ENCODE measurements at places on chromosomes 12 and 14. TPM values are rescaled to one million over a fixed set of nuclear protein-coding genes. Genes with fewer than 3 reads are reported as not detected.

The CLEC6A gene
- not detected for total RNA-seq

The TESPA1 gene
- 0.41 TPM for total RNA-seq

The DDN gene
- total RNA-seq: not detected

The ATG2B gene
- total RNA-seq: 43.3 TPM

The KRT79 gene
- total RNA-seq: not detected

The GPR68 gene
- 0.87 TPM for total RNA-seq

The PTPRQ gene
- total RNA-seq: 1.9 TPM

DNA sequence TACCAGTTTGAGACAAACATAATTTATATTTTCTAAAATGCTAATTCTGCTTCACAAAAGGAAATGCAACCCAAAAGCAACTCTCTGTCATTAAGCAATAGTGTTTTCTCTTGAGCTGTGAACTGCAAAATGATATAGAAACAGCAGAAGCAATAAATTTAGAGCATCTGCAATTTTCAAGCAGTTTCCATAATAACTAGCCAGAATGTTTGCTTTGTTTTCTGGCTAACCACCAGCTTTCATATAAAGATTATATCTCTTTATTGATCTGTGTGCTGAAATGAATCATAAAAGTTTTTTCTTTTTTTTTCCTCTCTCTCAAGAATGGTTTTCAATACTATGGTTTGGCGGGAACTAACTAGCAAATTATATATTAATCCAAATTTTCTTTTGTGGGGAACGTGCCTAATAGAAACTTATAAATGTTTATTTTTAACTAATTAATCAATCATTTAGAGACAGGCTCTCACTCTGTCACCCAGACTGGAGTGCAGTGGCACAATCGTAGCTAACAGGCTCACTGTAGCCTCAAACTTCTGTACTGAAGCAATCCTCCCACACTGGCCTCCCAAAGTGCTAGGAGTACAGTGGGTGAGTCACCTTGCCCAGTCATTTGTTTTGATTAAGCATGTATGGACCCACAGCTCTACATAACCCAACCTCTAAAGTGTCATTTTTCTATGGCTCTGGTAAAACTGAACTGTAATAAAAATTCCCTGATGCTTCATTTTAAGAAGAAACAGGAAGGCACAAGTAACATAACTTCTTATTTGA, 830.1 kb upstream of the MGAT4C start:
- DNase-seq: no peak
- no peaks in the 10 kb centered on the region for H3K36me3 ChIP-seq
- H3K4me3 ChIP-seq: no peak overlapping the region
- H3K27ac ChIP-seq: no peak overlapping the region
- no peaks in the 10 kb centered on the region for H3K4me1 ChIP-seq

DNA sequence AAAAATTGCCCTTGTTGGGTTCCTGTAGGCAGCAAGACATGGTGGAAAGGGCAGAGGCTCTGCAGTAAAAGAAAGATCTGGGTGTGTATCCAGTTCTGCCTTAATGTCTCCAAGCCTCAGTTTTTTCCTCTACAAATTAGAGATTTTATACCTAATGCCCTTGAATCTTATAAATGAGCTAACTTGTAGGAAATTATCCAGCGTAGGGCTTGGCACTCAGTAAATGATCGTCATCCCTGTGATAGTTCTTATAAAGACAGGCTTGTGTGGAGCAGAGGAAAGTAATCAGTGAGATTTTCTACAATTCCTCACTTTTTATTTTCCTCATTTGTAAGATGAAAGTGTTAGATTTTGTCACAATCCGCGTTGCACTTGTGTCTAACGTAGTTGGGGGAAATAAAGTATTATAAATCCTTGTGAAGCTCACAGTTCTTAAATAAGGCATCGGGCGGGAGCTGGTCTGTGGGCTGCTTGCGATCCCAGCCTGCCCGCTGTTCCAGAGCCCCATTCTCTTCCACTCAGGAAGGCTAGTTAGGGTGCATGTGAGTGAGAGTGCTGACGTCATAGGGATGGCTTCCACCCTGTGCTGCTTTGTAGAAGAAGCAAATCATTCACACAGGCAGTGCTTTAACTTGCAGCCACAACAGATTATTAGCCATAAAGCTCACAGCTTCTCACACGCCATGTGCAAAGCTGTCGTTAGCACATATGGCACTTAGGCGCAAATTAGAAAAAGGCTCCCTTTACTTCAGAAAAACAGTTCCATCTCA, 87.6 kb downstream of the EML1 start:
- no peaks in the 10 kb centered on the region for H3K4me1 ChIP-seq
- H3K4me3 ChIP-seq: no peak overlapping the region
- H3K36me3 ChIP-seq: no peaks in the 10 kb centered on the region
- H3K27me3 ChIP-seq: no peaks in the 10 kb centered on the region

DNA sequence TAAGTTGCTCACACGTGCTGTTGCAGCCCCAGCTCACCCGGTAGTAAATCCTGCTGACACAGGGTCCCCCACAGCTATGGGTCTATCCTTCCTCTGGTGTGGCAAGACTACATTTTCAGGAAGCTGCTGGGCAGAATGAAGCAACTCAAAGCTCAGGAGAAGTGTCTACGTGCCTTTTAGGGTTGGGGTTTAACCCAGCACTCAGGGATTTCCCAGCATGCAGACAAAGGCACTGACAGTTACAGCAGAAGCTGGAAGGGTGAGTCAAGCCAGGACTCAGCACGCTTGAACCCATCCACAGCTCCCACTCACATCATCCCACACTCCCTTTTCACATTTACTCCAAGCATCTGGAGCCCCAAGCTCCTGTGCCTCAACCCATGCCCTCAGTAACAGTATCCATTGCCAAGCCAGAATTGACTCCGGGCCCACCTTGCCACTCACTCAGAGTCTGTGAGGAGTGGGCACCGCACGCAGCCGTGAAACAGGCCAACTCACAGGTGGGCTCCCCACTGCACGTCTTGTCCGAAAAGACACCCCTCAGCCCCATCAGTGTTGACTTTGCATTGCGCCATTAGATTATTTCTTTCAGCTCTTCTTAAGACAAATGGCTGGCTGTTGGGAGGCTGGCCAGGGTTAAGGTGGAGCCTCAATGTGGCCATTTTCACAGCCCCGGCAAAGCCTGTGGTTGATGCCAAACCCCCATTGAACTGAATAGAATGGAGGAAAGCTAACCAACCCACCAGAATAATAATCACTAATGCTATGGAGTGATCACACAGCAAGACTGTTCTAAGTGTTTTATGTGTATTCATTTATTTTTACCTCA, 59.6 kb downstream of the ZFP36L1 start:
- DNase-seq: no peak
- no peaks in the 10 kb centered on the region for H3K4me1 ChIP-seq
- no peak overlapping the region for H3K27ac ChIP-seq
- H3K36me3 ChIP-seq: no peaks in the 10 kb centered on the region
- H3K4me3 ChIP-seq: no peak overlapping the region

GRCh38 chr12:121085506-121086353, 46.7 kb upstream of the OASL start:
- H3K27me3 ChIP-seq: no peaks in the 10 kb centered on the region
- H3K36me3 ChIP-seq: no peaks in the 10 kb centered on the region
- no peak overlapping the region for H3K27ac ChIP-seq

GRCh38 chr14:89660166-89660565, 243.1 kb upstream of the FOXN3 start:
- H3K4me3 ChIP-seq: no peak overlapping the region
- no peak for DNase-seq
- H3K27ac ChIP-seq: no peak overlapping the region
- H3K4me1 ChIP-seq: no peaks in the 10 kb centered on the region
- no peaks in the 10 kb centered on the region for H3K27me3 ChIP-seq
- H3K36me3 ChIP-seq: no peaks in the 10 kb centered on the region

DNA sequence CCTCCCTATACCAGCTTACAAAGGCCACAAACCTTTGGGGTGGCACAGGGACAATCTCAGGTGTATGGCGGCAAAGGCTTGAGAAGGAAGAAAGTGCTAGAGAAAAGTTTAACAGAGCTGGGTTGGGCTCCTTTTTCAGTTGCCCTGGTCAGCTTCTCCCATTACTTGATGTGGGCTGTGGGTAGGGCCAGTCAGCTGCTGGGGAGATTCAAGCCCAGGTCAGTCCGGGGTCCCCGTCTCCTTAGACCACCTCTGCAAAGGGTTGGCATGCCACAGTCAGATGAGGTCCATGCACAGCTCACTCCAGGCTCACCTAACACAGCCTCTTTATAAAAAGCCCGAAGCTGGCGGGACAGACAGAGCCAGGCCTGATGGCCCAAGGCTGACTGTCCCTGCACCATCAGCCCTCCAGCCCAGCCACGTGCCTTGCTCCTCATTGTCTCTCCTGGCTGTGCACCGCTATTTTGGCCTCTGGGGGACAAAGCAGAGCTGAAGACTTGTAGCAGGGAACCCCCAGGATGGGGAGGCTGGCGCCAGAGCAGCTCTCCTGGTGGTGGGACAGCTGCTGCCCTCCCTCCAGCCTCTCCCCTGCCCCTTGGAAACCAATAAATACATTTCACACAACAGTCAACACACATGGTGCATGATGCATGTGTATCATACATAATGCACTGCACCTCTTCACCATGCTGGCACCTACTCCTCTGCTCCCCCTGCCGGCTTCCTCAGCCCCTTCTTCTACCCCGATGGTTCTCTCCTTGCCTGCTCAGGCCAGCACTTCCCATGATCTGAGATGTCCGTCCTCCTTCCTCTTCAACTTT, 61.7 kb upstream of the DDX11 start:
- no peak overlapping the region for H3K4me3 ChIP-seq
- H3K27ac ChIP-seq: no peak overlapping the region
- no peaks in the 10 kb centered on the region for H3K4me1 ChIP-seq
- no peaks in the 10 kb centered on the region for H3K27me3 ChIP-seq
- no peak for DNase-seq
- H3K36me3 ChIP-seq: no peaks in the 10 kb centered on the region

- H3K27me3 ChIP-seq: no peaks in the 10 kb centered on the region
- no peak overlapping the region for H3K4me3 ChIP-seq
- H3K4me1 ChIP-seq: peaks cover 16% of the 10 kb centered on the region
- H3K27ac ChIP-seq: no peak overlapping the region
Measured at GRCh38 chr14:23066368-23066767, 9.0 kb upstream of the CDH24 start.

DNA sequence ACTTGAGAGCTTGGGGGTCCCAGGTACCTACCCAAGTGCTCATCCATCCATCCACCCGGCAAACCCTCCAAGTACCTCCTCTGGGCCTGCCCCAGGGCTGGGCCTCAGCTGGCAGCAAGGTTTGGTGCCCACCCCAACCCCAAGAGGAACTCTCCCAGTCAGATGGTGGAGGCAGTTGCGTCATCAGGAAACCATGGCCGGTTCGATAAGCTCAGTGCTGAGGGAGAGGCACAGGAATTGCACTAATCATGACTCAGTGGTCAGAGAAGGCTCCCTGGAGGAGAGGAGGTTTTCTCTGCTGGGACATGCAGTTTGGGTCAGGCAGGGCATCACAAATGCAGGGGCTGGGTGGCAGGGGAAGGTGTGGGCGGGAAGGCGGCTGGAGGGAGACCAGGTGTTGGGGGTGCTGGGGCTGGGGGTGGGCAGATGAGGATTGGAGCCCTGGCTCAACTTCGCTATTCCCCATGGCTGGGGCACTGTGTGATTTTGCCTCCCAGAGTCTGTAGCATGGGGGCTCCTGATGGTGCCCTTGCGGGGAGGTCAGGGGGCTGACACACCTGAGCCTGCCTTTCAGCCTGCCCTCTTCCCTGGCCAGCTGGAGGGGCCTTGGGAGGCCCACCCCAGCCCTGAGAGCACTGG, 32.2 kb downstream of the SH2B3 start:
- H3K27ac ChIP-seq: no peak overlapping the region
- no peak overlapping the region for H3K4me3 ChIP-seq
- no peaks in the 10 kb centered on the region for H3K27me3 ChIP-seq
- peaks cover 3% of the 10 kb centered on the region for H3K4me1 ChIP-seq
- no peaks in the 10 kb centered on the region for H3K36me3 ChIP-seq
- DNase-seq: no peak

DNA sequence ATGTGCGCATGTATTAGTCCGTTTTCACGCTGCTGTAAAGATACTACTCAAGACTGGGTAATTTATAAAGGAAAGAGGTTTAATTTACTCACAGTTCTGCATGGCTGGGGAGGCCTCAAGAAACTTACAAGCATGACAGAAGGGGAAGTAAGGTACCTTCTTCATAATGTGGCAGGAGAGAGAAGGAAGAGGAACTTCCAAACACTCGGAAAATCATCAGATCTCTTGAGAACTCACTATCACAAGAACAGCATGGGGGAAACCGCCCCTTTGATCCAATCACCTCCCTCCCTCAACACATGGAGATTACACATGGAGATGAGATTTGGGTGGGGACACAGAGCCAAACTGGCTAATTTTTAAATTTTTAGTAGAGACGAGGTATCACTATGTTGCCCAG, 41.8 kb upstream of the SNX6 start:
- no peaks in the 10 kb centered on the region for H3K27me3 ChIP-seq
- no peaks in the 10 kb centered on the region for H3K36me3 ChIP-seq
- H3K4me3 ChIP-seq: no peak overlapping the region
- no peak for DNase-seq

- H3K27ac ChIP-seq: no peak overlapping the region
- H3K36me3 ChIP-seq: no peaks in the 10 kb centered on the region
- no peaks in the 10 kb centered on the region for H3K27me3 ChIP-seq
- H3K4me1 ChIP-seq: peaks cover 9% of the 10 kb centered on the region
- H3K4me3 ChIP-seq: no peak overlapping the region
Measured at GRCh38 chr14:77085538-77085937, 12.5 kb upstream of the CIPC start.

DNA sequence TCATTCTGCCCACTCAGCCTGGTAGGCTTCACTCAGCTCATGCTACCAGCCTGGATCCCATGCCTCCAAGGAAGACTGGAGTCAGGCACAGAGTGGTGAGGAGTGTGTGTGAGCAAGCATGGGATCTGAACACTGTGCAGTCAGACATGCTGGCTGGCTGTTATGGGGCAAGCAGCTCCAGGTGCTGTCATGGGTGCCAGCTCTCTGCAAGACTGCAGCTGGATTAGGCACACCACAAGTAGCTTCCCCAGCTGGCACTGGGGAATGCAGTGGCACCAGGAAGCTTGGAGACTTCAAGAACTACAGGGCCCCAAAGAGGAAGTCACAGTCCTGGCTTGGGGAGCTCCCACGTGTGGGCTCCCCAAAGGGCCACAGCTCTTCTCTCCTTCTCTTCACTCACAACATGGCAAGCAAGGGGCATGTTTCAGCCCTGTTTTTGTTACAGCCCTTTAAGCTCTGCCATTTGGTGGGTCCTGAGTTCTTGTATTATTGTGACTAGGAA, 202.5 kb downstream of the VRK1 start:
- H3K27ac ChIP-seq: no peak overlapping the region
- no peaks in the 10 kb centered on the region for H3K36me3 ChIP-seq
- H3K27me3 ChIP-seq: no peaks in the 10 kb centered on the region
- H3K4me1 ChIP-seq: no peaks in the 10 kb centered on the region
